ENCODE measurements at places on chromosomes 3 and 15. TPM values are rescaled to one million over a fixed set of nuclear protein-coding genes. Genes with fewer than 3 reads are reported as not detected.

Gene FANCD2OS
- total RNA-seq: not detected

Gene BFSP2
- not detected for total RNA-seq

Gene SPATA12
- total RNA-seq: 0.04 TPM

Gene MST1
- 7.0 TPM for total RNA-seq

Gene SRPRB
- total RNA-seq: 39.6 TPM

Gene LRIG1
- total RNA-seq: 79.6 TPM

Gene CLEC3B
- 184 TPM for total RNA-seq

Gene LTF
- total RNA-seq: 1.3 TPM

Gene TMOD2
- total RNA-seq: 7.8 TPM

Gene TPRG1
- total RNA-seq: 2.7 TPM

Gene P3H2
- 30.8 TPM for total RNA-seq

Gene PLA2G4E
- 0.80 TPM for total RNA-seq

Gene HIGD2B
- total RNA-seq: not detected

Gene ROPN1
- total RNA-seq: not detected

Gene PRSS50
- 0.09 TPM for total RNA-seq

Gene IQCB1
- 18.1 TPM for total RNA-seq

Gene AGBL1
- 18.1 TPM for total RNA-seq

Gene MANF
- 62.6 TPM for total RNA-seq

Gene MAGEL2
- total RNA-seq: 9.2 TPM

Gene XCR1
- total RNA-seq: 0.18 TPM

Gene OXTR
- total RNA-seq: 0.53 TPM

Gene RETNLB
- not detected for total RNA-seq

Gene RASA2
- total RNA-seq: 10.6 TPM

Gene EBLN2
- total RNA-seq: 5.3 TPM

Gene MYO1E
- 36.2 TPM for total RNA-seq

Gene XXYLT1
- total RNA-seq: 21.0 TPM

Gene GABRR3
- total RNA-seq: not detected

Gene CAND2
- 27.2 TPM for total RNA-seq

Gene DIPK2A
- 16.3 TPM for total RNA-seq

Gene CD80
- total RNA-seq: 0.22 TPM

Gene CCR4
- 0.04 TPM for total RNA-seq

Gene FILIP1L
- total RNA-seq: 30.0 TPM

Gene MESP2
- total RNA-seq: 0.49 TPM

Gene FOXB1
- total RNA-seq: not detected
